ENCODE measurements at places on chromosomes 16 and 17.

- no peak for ATAC-seq
Observed at GRCh38 chr17:37280841-37281240, 94.9 kb upstream of the C17orf78 start.

DNA sequence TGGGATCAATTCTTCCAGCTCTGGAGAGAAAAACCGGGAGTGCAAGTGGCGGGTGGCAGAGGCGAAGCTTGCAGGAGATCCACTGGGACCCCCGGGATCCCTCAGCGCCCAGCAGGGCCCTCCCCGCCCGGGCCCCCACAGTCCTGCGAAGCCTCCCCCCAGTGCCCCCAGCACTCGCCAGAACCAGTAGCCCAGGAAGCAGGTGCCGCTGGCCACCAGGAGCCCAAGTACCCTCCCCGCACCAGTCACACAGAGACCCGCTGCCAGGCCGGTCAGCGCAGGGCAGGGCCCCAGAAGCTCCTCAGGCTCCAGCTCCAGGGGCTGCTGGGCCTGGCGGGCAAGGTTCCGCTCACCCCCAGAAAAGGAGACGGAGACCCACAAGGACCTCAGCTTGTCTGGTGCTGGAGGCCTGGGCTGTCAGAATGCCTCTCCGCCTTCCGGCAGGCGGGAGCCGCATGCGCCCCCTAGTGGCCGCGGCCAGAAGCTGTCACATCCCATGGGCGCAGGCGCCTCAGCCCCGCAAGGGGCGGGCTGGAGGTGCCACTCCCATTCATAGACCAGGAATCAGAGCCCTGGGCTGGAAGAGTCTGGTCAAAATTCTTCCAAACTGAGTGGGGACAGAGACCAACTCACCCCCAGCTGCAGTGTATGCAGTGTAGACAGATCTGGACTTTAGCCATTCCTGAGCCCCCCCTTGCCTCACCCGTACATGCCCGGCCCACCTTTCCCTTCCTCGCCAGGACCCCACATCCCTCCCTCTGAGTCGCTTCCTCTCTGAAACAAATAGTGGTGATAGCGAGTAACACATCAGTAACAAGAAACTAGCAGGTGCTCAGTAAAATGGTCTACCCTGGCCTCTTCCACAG, 1002.3 kb downstream of the KCNJ18 start:
- ATAC-seq: no peak

DNA sequence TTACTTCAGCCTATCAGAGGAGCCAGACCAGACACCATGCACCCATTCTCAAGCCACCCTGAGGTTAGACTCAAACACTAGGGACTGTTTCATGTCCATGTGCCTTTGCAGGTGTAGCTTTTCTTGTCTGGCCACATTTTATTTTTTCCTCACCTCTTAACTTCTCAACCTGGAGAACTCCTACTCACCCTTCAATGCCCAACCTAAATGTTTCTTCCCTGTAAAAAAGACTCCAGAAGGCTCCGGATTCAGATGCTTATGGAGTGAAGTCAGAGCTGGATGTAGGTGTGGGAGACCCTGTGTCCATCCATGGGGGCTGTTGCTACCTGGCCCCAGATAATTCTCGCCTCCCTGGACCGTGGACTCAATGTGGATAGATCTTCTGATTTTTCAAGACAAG, 44.0 kb upstream of the NLRP1 start:
- ATAC-seq: no peak

DNA sequence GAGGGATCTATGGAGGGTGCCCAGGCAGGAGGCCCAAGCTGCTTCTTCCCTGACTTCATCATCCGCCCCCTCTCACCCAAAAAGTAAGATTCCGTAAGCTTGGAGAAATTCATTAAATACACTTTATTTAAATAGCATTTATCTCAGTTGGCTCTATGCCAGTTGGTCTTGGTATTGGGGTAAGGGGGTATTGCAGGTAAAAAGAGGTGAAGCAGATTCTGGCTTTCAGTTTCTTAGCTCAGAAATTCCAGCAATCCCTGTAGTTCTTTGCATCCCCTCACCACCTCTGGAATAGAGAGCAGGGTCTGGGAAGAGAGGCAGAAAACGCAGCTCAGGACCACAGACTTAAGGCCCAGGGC, 750 bp upstream of the ALDOC start:
- no peak for ATAC-seq

DNA sequence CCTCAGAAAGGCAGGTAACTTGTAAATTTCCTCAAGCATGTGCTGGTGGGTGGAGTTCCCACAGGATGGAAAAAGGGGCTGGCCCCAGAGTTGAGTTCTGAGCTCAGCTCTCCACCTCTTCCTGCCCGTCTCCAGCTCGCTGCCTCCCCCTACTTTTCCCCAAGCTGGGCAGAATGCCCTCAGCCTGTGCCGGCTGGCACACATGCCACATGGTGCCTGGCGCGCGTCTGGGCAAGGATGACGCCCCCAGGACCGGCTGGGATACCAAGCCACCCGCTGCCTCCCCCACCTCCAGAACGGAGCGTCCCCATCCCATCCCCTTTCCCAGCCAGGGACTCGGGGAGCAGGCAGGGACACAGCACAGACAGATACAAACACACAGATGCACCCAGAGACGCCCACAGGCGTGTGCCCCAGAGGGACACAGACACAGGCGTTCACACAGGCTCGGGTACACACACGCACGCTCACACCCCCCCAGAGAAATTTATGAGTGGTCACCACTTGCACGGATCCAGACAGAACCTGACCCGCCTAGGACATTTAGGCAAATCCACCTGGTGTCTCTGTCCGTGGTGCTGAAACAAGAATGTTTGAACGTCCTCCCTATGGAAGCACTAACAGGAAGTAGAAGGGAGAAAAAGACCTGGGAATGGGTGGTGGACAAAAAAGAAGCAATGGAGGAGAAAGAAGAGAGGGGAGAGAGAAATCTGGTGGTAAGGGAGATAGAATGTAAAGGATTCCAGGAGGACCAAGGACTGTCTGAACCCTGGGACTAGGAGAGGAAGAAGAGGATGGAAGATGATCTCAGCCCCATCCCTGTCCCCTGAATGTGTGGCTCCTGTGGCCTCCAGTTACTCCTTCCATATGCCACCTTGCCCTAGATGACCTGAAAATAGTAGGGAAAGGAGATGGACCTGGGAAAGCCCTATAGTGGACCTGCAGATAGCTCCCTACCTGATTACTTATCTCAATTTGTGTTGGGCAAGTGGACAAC, 15.5 kb downstream of the NEUROD2 start:
- no peak for ATAC-seq
